Astrocyte (in vitro differentiated cells and primary cell): ENCODE measurements at places on chromosomes 12 and 14. TPM values are rescaled to one million over a fixed set of nuclear protein-coding genes. Genes with fewer than 3 reads are reported as not detected.

Gene CSRP2
- total RNA-seq = 247 and 265 TPM in 2 replicates

- H3K27me3 ChIP-seq = no peaks in the 10 kb centered on the region
- peaks cover 44% of the 10 kb centered on the region for H3K4me1 ChIP-seq
- H3K4me3 ChIP-seq = no peak overlapping the region
- no peak overlapping the region for H3K27ac ChIP-seq
- DNase-seq = no peak
Observed at GRCh38 chr14:68661226-68662225, 131.3 kb downstream of the ZFP36L1 start.

- no peaks in the 10 kb centered on the region for H3K4me1 ChIP-seq
- H3K36me3 ChIP-seq = no peaks in the 10 kb centered on the region
- no peak overlapping the region for H3K27ac ChIP-seq
Observed at GRCh38 chr12:103503546-103504480, 8.0 kb upstream of the C12orf42 start.

Gene MYO1H
- not detected in 2 replicates for total RNA-seq

DNA sequence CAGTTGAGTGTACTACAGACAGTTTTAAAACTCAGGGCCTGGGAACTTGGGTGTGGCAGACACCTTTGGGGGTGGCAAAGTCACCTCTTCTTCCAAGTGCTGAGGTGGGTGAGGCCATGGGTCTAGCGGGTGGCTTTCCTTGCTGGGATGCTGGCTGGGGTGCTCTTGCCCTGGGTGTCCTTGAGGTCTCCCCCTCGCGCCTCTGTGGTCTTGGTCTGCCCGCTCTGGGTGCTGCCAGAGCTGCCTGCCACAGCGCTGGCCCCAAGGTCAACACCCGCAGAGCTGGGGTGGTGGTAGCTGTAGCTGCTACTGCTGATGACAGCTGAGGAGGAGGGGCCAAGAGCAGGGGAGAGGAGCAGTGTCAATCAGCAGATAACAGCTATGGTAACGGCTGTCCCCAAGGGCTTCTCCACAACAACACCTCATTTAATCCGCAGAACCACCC is 6.8 kb downstream of the KRT74 start:
- peaks cover 32% of the 10 kb centered on the region for H3K27me3 ChIP-seq
- no peaks in the 10 kb centered on the region for H3K4me1 ChIP-seq
- DNase-seq = no peak
